Cortex of kidney (tissue), 1 donor: ENCODE measurements at places on chromosomes 6 and 20.

DNA sequence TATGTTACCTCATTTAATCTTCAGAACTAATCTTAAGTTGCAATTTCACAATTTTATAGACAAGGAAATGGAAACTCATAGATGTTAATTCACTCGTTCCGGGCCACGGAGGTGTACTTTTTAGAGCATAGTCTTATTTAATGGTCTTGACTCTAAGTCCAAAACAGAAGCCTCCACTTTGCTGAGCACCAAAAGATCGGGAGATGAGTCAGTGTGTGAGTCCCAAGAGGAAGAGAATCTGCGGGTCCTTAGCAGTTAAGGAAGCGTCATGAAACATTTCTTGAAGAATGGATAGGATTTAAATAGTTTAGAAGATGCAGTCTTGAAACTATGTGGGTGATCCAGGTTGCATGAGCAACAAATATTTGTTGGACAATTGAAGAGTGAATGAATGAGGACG lies 231.8 kb upstream of the QKI start:
- no peak for DNase-seq

- DNase-seq, result no peak
Measured at GRCh38 chr6:25173951-25174474, 105.2 kb upstream of the CARMIL1 start.

DNA sequence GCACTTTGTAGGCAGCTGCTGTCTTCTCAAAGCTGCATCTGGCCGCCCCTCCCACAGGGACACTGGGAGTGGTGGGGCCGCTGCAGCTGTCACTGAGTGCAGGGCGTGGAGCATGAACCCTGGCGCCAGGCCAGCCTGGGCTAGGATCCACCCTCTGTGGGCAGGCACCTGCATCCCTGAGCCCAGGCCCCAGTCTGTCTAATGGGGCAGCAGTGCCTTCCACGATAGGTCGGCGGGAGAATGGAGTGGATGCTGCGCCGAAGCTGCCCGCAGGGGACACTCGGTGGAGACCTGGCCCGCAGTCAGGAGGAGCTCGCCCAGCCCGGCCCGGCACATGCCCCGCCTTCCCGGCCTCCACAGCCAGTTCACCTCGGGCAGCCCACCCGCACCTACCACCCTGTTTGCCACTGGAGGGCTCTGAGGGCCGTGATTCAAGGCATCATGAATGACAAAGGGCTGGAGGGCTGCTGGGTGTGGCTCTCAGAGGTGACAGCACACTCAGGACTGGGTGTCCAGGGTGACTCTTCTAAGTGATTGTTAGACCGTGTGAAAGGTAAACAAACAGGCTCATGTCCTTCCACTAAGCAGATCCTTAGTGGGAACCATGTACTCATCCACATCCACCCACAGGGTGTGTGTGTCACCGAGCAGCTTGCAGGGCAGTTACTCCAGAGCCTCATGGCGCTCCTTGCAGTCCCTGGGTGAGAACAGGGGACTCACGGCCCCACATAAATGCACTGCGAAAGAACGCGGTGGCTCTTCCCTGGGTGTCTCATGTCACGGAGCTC lies 133.9 kb downstream of the AGPAT4 start:
- no peak for DNase-seq

DNA sequence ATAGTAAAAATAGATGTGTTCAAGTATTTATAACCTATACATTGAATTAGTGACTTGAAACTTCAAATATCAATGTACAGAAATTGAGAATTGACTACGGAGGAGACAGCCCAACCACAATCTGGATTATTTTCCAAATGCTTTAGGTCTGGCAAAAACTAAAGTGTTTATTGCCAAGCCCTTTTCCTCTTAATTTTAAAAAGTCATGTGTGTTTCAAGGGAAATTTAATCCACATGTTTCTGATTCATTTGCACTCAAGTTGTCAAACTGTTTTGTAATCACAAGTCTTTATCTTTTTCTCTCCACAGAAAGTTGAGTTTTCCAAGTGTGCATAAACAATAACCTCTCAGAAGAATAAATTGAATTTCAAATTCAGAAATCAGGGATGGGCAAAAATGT lies 350.8 kb upstream of the RSPO3 start:
- no peak for DNase-seq

DNA sequence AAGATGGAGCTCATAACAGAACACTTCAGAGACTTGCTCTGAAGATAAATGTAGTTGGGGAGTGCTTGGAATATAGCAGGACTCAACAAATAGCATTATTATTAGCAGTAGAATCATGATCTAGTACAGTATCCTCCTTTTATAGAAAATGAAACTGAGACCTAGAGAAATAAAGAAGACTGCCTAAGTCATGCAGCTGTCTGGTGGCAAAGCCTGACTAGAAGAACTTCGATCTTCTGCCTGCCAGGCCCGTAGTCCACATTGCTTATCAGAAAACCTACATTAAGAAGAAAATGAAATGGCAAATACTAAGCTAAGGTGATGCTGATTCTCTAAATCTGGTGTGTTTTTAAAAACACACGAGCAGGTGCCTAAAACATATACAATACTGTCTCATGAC lies 46.4 kb upstream of the DST start:
- no peak for DNase-seq

GRCh38 chr6:17429383-17430061 lies 36.1 kb downstream of the CAP2 start:
- DNase-seq, result no peak

GRCh38 chr6:164523087-164523654 lies 786.2 kb downstream of the C6orf118 start:
- no peak for DNase-seq

- no peak for DNase-seq
Measured at GRCh38 chr6:169845426-169846285, 94.2 kb downstream of the ERMARD start.

GRCh38 chr6:79461205-79461604 lies 76.0 kb downstream of the LCA5 start:
- no peak for DNase-seq

GRCh38 chr20:58922036-58922435 lies 59.0 kb upstream of the NELFCD start:
- DNase-seq, result no peak

GRCh38 chr6:97150932-97151331 lies 132.1 kb downstream of the MMS22L start:
- DNase-seq, result no peak

DNA sequence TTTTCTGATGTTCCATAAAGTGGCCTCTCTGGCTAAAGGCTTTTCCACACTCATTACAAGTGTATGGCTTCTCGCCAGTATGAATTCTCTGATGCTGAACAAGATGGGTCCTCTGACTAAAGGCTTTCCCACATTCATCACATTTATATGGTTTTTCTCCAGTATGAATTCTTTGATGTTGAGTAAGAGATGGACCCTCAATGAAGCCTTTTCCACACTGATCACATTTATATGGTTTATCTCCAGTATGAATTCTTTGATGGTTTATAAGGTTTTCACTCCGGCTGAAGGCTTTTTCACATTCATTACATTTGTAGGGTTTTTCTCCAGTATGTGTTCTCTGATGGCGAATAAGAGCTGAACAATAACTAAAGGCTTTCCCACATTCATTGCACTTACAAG lies 20.4 kb downstream of the ZNF184 start:
- no peak for DNase-seq

- DNase-seq, result no peak
Measured at GRCh38 chr20:32495217-32495565, 89.9 kb downstream of the NOL4L start.

DNA sequence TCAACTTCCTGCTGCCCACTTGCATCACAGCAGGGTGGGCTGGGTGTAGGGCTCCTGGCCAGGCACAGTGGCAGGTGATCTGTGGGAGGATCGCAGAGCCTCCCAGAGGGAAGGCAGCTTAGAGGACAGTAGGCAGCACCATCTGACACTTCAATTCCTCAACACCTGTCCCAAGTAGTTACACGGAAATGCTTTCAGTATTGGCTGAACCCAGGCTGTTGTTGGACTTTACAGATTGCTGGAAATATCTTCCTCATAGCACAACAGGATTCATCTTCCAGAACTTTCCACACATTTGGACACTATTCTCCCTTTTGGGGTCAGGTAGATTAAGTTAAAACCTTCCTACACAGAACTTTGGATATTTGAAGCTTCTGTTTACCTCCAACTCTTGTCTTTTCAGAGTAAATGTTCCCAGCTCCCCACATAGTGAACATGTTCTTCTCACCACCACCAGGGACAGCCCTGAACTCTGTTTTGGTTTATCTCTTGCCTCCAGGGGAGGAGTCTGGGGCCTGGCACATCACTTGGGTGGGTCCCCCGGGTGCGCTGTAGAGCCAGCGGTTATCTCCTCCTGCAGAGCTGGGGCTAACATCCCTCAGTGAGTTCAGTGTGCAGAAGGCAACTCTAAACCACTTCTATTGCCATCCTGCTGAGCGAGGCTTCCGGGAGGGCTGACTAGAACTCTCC lies 3.5 kb upstream of the SLC22A2 start:
- no peak for DNase-seq

GRCh38 chr6:138555421-138555988 lies 56.2 kb upstream of the NHSL1 start:
- DNase-seq, result no peak

GRCh38 chr20:22924046-22924737 lies 110.9 kb upstream of the SSTR4 start:
- DNase-seq, result no peak

DNA sequence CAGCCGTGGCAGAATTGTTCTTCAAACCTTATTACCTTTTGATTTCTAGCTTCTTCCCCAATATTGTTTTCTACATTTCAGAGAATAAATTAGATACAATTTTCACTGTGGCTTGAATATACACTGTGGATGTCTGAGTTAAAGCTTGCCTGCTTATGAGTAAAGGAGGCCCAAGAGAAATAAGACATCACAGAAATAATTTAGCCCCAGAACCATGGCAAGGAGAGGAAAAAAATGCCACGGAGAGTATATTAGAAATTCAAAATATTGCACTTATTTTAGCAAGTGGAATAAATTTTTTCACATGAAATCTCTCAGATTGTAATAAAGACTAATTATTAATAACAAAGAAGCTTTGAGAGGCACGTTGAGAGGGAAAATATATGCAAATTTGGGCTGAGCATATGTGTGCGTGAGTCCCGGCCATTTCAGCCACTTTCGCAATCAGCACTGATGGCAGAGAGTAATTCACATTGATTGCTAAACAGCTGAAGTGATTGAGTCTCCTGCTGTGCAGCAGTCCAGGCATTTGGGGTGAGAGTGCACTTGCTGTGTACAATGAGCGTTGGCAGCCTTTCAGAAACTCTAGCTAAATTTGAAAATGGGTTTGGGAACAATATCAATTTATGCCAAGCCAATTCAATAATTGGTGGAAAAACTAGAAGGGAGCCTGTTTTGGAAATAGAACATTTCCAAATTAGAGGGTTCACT lies 596.0 kb downstream of the EPM2A start:
- DNase-seq, result no peak

- no peak for DNase-seq
Measured at GRCh38 chr6:70797625-70798024, 129.9 kb downstream of the SMAP1 start.

DNA sequence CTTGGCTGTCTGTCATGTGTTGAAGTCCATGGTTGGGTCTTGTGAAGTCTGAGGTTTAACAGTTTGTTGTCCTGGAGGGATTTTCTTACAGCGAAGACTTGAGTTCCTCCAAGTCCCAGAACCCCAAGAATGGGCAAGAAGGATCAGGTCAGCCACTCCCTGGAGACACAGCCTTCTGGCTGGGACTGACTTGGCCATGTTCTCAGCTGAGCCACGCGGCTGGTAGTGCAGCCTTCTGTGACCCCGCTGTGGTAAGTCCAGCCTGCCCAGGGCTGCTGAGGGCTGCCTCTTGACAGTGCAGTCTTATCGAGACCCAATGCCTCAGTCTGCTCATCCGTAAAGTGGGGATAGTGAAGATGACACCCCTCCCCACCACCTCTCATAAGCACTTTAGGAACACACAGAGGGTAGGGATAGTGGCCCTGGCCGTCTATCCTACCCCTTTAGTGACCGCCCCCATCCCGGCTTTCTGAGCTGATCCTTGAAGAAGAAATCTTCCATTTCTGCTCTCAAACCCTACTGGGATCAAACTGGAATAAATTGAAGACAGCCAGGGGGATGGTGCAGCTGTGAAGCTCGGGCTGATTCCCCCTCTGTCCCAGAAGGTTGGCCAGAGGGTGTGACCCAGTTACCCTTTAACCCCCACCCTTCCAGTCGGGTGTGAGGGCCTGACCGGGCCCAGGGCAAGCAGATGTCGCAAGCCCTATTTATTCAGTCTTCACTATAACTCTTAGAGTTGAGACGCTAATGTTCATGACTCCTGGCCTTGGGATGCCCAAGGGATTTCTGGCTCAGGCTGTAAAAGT lies 43.5 kb downstream of the SIRPA start:
- no peak for DNase-seq

GRCh38 chr20:34389954-34390555 lies 27.0 kb downstream of the ITCH start:
- DNase-seq, result no peak

GRCh38 chr6:141133346-141133745 lies 999.4 kb upstream of the GJE1 start:
- no peak for DNase-seq

DNA sequence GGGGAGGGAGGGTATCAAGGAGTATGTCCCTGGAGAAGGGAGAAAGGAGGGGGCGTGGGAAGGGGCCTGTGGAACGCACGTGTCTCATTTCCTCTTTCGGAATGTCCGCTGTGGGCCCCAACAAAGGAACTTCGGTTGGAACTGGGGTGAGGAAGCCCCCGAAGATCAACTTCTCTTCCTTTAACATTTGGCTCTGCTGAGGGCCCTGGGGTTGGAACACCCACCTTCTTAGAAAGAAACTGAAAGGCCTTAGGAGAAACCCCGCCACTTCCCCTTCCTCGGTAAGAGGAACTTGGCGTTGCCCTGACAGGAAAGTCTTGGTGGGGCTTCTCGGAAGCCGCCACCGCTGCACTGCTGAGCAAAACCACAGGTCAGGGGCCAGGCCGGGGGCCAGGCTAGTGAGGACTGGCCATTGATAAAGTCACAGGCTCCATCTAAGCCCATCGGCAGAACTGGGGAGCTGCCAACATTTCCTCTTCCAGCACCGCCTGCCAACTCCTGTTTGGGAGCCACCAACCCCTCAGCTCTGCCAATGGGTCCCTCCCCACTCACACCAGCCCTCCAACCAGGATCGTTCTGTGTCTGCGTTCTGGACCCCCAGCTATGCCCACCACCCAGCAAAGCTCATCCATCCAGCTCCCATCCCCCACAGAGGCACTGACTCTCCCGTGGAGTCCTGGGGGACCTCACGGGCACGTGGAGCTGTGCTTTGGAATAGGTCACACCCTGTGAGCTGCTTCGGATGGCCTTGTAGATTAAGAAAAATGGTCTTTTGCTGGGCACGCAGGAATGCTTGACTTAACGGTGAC lies 44.8 kb downstream of the FGD2 start:
- no peak for DNase-seq

DNA sequence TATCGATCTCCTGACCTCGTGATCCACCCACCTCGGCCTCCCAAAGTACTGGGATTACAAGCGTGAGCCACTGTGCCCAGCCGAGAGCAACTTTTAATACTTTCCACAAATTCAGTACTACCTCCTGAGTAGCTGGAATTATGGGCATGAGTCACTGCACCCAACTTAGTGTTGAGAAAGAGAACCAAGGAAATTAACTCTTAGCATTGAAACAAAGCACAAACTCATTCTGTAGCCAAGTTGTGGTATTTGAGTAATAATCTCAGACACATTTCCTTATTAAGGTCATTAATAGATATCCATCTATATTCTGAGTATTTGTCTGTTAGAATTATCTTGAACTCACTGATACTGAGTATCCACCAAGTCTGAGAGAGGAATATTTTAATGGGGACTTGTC lies 14.3 kb upstream of the ELOVL2 start:
- DNase-seq, result no peak

- no peak for DNase-seq
Measured at GRCh38 chr6:85049282-85049681, 284.9 kb upstream of the TBX18 start.
